T-cell (primary cell): ENCODE measurements at places on chromosomes 4 and X. TPM values are rescaled to one million over a fixed set of nuclear protein-coding genes. Genes with fewer than 3 reads are reported as not detected.

The FHDC1 gene
- total RNA-seq: not detected

The HS6ST2 gene
- not detected for total RNA-seq

The SULT1B1 gene
- total RNA-seq: 22.6 TPM

The CTAG1A gene
- total RNA-seq: not detected

GRCh38 chr4:76616526-76616925 is 181.5 kb downstream of the SHROOM3 start:
- DNase-seq: no peak

DNA sequence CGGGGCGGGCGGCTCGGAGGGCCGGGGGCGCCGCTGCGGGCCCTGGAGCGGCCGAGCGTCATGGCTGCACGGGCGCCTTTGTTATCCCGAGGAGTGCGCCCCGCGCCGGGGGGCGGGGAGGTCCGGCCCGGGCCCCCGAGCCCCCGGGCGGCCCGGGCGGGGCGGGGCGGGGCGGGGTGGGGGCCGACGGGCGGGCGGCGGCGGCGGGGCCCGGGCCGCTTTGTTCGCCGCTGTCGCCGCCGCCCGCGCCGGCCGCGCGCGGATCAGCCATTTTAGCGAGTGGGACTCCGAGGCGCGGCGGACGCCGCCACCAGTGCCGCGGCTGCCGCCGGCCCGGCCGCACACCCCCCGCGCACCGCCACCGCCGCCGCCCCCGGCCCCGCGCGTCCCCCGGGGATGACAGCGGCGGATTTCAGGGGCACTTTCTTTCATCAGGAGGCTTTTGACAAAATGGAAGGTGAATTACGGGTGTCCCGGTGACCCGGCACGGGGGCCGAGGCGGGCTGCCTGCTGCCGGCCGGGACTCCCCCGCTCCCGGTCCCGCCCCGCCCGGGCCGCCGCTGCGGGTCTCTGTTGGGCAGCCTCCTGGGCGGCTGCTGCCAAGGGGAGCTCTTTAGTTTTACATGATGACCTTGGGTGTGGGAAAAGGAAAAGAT is 1.2 kb downstream of the HMGB3 start:
- no peak for DNase-seq

- peak; percentile 15 for DNase-seq
Observed at GRCh38 chrX:150587585-150588503, 19.4 kb downstream of the MTM1 start.

DNA sequence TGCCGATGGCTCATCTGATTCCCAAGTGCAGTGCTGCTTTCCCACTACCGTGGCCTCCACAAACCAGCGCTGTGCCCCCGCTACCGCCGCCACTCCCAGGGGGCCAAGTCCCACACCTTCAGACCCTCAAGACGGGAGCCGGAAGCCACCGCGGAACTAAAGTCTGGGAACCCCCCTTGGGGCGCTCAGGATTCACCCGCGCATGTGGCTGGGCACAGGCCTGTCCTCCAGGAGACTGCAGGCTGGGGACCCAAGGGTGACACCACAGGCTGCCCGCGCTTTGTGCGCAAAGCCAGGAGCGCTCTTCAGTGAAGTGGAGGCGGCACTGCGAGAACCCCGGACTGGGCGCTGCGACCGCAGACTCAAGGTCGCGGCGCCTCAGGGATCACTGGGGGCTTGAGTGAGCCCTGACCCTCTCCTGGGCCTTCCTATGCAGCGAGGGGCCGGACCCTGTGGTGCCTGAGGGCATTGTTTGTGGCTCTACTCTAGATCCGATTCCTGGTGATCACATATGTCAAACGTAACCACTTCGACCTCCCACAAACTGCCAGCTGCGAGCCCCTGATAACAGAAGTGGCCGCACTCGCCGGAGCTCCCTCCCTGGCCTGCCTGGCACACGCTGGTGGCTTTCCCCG is 20.4 kb upstream of the TBC1D14 start:
- no peak for DNase-seq

GRCh38 chr4:183960046-183960420 is 54.9 kb downstream of the STOX2 start:
- DNase-seq: no peak

DNA sequence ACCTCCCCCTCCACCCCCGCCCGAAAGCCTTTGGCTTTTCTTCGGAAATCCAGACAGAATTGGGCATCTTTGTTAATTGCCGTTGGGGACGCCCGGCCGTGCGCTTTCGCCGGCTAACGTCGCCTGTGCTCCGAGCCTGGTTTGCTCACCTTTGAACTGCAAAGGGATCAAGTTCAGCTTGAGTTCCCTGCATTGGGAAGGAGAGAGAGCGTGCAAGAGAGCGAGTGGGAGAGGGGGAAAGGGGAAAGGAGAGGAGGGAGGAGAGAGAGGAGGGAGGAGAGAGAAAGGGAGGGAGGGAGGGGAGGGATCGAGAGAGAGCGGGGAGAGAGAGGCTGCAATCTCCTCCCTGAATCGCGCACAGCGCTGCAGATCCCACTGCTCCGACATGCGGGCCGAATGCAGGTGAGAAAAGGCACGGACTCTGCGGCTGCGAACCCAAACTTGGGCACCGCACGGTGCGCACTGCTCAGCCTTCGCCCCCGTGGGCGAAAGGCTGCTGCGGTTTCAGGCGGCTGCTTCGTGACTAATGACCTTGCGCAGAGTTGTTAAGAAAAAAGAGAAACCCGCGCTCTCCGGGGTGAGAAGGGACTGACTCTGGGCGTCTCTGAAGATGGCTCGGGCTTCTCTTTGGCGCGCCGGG is at the start of gene PCDH7:
Gene PCDH7 (plus strand): TSS at position 349 of the 640 bp plus-strand sequence. CDS start 1,054 bp downstream, outside the sequence.
- DNase-seq: no peak

DNA sequence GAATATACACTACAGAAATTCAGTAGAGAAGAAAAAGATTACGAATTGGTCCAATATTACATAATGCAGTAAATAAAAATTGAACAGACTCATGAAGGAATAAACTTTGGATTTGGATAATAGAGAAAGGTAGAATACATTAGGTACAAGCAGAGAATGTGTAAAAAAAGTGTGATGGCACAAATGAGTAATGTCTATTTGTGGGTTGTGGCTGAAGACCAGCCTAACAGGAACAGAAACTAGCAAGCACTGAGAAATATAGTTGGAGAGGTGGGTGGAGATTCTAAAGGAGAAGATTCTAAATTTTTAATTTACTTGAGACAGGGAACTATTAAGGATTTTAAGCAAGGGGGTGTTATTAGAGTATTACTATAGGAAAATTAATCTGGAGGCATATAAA is 15.2 kb upstream of the CLOCK start:
- DNase-seq: no peak

- no peak for DNase-seq
Observed at GRCh38 chr4:85734424-85734831, 259.5 kb downstream of the ARHGAP24 start.

GRCh38 chr4:159160242-159160641 is 57.4 kb downstream of the RAPGEF2 start:
- DNase-seq: no peak
